ENCODE measurements at places on chromosomes 4 and X.

GRCh38 chr4:111954550-111954949, 190.7 kb upstream of the FAM241A start:
- no peak for DNase-seq

DNA sequence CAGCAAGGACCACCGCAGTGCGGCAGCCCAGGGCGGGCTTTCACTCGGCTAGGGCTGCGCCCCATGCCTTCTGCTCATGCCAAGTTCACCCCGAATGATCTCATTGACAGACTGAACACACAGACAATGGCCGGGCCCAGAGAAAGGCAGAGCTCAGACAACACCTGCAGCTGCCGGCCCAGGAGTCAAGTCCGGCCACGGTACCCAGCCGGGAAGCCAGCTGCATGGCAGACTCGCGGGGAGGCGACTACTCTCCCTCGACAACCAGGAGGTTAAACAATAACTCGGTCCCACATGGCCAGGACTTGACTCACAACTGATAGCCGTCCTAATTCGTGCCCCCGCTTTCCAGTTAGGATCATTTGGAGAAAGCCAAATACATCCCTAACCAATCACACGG, 50.4 kb downstream of the ABLIM2 start:
- no peak for DNase-seq

DNA sequence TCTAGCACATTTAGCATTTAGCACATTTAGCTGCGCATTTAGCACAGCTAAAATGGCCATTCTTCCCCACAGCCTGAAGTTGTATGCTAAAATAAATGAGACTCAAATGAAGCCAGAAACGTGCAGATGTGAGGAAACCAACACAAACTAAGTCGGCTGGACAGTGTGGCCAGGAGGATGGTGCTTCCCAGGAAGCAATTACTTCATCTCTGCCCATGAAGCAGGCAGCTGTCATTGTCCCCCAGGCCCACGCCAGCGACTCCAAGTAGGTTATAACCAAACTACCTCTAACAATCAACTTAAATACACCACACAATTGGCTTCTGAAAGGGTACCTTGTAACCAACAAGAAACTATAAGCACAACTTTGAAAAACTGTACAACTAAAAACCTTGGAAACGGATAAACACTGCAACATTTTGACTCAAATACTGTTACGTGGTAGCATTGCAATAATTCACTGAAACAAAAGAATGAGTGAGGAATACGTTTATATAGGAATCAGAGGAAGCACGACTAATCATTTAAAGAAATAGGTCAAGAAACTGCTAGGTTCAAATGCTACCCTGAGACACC, 39.2 kb downstream of the AFAP1 start:
- no peak for DNase-seq

DNA sequence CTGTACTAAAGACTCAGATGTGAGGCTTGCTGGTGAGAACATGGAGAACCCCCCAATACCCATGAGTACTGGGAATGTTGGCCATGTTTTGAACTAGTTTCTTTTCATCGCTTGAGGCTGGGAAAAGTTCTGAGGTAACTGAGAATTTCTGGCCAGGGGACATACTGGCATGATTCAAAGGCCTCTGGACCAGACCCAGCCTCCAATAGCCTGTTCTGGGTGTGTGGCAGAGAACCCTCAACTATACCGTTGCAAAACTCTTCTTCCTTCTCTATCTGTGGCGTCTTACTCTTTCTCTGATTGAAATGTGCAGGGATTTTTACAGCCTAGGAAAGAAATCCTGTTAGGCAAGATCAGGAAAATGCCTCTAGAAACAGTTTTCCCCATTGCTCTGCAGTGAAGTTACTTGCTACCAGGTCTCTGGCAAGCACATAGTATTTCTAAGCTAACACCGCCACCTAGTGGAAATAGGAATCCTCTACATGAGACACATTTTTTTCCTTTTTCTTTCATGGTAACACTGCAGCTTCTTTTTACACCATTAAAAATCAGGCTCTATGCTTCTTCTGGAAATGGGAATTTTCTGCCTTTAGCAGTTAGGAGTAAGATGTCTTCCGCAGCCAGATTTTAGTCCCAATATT, 170.7 kb upstream of the ZCCHC13 start:
- DNase-seq, result peak; percentile 80

DNA sequence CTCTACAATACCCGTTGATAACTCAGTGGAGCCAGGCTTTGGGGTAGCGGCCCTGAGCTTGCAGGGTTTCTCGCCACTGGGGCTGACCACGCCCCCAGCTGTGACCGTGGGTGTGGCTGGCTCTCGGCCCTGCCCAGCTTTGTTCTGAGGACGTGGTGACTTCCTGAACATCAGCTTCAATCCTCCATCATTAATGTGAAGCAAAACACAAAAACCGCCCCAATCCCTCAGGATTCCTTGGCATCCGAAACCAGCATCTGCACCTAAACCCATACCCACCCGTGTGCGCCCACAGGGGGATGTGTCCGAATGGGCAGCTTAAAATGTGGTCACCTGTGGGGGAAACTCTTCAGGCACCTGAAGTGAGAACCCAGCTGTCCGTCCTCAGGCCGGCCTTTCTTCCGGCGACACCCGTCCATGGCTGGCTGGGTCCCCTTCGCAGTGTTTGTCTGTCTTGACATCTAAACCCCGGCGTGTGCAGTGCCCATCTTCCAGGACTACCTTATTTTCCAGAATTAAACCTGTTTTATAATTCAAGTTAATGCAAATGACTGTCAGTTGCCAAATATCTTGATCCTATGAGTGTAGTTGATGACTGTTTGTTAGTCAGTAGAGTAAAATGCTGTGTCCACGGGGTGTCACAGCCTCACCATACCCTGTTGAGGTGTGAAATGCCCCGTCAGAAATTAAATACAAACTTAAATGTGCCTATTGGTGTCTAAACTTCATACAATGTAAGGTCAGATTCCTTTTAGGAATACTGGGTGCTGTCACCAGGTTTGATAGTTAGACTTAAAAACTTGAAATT, 27.3 kb downstream of the NELFA start:
- DNase-seq, result no peak

DNA sequence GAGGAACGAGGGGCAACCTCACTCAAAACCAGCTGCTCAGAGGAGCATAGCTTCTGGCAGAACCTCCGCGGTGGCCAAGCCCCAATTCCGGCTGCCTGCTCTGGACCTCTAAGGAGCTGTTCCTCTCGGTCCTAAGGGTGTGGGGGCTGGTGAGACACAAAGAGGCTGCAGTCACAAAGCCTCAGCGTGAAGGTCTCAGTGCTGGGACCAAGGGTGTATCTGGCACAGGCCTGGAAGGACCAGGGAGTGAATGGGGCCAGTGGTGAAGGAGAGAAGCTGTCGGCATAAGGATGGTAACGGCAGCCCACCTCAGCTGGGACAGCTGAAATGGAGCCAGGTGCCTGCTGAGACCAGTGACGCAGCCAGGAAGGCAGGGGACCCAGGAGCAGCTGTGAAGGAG, 5.3 kb downstream of the PDE6B start:
- DNase-seq, result no peak

- peak; percentile 74 for DNase-seq
Measured at GRCh38 chr4:150140774-150141400, 62.6 kb downstream of the DCLK2 start.

DNA sequence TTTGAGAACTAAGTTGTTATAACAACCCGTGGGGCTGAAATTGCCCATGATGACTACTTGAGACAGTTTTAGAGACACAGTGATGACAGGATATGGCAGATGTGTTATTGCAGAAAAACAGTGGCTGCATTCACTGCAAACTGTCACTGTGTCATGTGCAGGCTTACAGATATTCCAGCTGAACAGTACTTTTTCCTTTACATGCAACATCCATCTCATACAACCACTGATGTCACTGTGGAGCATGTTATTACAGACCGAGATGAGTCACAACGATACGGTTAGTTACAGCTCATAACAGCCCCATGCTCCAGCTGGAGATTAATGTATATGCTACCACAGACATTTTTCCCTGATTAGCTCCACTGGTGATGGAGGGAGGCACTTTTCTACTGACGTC, 207.4 kb downstream of the TMA16 start:
- peak; percentile 43 for DNase-seq

GRCh38 chr4:189124149-189124758, 816.4 kb upstream of the FRG1 start:
- DNase-seq, result peak; percentile 70

- no peak for DNase-seq
Measured at GRCh38 chrX:153777261-153778090, 3.4 kb upstream of the SRPK3 start.

- DNase-seq, result no peak
Measured at GRCh38 chrX:6384371-6384770, 150.5 kb downstream of the VCX3A start.

DNA sequence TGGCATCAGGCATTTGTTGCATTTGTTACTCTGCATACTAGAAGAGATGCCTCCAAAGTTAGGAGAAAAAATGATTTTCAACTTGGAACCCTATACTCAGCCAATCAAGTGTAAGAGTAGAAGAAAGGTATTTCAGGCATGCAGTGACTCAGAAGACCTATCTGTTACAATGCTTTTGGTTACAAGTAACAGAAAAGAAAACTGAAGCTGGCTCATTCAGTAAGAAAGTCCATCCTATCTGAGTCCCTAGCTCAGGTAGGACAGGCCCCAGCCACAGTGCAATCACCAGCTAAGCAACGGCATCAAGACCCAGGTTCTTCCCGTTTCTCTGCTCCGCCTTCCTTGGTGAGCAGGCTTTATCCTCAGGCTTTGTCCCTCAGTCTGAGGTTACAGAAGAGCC, 23.3 kb downstream of the MECP2 start:
- DNase-seq, result peak; percentile 73

DNA sequence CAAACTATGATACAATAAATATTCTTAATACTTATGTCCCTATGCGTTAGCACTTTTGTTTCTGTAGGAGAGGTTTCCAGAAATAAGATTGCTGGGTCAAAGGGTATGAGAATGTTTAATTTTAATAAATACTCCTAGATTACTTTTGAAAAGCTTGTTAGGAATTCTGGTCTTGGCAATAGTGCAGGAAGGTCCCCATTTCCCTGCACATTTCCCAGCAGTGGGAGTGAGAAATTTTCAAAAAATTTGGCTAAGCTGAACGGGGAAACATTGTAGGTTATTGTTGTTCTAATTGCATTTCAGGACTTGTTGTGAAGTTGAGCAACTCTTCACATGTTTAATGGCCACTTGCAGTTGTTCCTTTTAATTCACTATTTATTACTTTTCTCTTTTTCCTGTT, 27.1 kb downstream of the IGFBP7 start:
- no peak for DNase-seq

DNA sequence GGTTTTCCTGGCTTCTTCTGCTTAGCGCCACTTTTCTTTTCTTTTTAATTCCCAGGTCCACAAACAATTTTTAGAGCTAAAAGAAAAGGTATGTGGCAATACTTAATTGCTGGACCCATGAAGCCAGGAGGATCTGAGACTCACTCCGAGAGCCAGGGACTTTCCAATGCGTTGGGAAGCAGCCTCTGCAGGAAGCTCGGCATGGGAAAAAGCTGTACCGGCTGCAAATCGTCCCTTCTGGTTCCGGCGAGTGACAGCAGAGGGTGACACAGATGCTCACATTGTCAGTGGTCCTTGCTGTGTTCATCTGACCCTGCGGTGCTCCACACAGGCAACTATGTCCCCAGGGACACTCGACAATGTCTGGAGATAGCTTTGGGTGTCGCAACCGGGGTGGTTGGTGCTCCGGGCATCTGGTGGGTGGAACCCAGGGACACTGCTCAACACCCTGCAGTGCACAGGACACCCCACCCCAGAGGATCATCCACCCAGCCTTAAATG, 164.0 kb downstream of the PRKX start:
- DNase-seq, result peak; percentile 43

DNA sequence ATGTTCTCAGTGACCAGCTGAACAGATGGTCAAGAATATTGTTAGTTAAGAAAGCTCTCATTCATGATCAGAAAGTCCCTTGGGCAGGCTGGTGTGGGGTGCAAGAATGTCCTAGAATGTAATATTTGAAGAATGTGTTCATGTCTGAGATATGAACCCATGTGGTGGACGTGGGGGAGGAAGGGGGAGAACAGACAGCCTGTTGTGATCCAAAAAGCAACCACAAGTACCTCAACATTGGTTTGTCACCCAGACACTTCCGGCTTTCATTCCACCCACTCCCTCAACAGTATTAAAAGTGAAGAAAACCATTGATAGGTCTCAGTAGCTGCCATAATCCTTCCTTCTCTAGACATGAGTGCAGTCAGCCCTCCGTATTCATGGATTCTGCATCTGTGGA, 82.2 kb downstream of the MAML3 start:
- peak; percentile 97 for DNase-seq

DNA sequence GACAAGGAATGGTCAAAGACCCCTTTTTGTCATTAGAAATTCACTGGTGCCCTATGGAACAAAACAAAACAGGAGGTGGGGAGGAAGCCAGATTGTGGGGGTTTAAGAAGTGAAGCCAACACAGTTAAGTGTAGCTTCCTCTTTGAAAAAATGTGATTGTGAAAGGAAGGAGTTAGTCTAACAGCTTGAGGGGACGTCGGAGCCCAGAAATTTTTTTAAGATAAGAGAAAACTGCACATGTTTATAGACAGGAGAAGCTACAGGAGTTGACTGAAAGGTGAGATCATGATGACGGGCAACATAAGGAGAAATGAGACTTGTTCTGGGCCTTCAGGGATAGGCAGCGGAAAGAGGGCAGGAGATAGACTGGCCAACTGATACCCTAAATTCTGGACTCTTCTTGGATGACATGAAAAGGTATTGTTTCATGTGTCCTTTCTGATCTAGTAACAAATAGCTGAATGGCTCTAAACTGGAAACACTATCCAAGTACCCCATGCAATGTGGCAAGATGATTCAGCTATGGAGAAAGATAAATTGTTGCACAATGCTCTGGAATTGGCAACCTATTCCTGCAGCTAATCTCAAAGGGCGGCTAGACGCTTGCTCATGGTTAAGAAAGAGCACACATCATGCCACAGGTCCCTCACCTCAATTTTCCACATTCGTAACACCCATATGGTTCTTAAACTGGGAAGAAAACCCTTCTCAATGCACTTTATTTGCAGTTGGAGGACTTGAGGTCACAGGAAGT, 3.7 kb upstream of the HDAC8 start:
- DNase-seq, result peak; percentile 86

GRCh38 chr4:182716192-182716591, 201.0 kb downstream of the DCTD start:
- no peak for DNase-seq

DNA sequence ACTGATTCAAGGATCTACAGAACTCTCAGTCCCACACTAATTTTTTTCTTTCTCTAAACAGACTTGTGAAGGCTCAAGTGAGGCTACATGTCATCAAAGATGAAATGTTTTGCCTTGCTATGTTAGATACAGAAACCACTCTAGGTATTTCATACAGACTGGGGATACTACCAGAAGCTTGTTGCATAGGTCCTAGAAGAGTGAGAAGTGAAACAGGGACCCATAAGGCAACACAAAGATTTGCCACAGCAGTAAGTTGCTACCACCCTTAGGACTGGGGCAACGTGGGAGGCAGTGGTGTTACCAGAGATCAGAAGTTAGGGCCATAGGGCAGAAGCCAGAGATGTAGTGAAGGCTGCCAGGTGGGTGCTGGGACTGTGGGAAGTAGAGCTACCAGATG, 50.7 kb upstream of the MID1IP1 start:
- no peak for DNase-seq

DNA sequence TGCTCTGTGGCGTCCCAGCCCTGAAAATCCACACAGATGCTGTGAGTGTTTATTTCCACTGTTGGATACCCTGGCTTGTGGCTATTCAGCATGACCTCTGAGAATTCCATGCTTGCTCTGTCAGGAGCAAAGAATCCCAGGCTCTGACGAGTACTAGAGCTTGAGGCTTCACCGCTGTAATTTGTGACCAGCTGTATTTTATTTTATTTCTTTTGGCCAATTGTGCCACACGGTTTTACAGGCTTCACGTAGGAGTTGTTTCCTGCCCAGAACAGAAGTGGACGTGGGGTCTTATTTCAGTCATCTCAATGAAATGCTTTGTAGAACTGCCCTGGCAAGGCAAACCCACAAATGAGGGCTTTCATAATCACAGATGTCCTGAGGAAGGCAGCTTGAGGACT, 69.4 kb upstream of the CLDN34 start:
- peak; percentile 63 for DNase-seq

Measured in cardiac fibroblast (primary cell).